ENCODE measurements at places on chromosomes 12 and 14.

- DNase-seq = no peak
These were observed 102.3 kb downstream of the SLC25A47 start for GRCh38 chr14:100425429-100425827.

DNA sequence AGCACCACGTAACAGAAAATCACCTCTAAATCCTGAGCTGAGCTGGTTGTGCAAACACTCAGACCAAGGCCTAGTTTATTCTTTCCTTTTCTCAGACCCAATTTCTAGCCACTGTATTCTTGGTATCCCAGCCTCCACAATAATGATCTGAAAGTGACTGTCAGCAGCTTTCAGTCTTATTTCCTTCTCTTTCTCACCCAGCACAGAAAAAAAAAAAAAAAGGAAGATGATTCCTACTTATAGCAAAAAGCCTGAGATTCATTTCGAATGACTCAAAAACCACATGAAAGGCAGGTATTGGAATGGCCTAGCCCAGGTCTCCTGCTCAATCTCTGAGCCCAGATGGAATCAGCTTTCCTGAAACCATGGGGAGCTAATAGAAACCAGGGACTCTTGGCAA lies 298.6 kb upstream of the PPFIA2 start:
- DNase-seq = no peak

DNA sequence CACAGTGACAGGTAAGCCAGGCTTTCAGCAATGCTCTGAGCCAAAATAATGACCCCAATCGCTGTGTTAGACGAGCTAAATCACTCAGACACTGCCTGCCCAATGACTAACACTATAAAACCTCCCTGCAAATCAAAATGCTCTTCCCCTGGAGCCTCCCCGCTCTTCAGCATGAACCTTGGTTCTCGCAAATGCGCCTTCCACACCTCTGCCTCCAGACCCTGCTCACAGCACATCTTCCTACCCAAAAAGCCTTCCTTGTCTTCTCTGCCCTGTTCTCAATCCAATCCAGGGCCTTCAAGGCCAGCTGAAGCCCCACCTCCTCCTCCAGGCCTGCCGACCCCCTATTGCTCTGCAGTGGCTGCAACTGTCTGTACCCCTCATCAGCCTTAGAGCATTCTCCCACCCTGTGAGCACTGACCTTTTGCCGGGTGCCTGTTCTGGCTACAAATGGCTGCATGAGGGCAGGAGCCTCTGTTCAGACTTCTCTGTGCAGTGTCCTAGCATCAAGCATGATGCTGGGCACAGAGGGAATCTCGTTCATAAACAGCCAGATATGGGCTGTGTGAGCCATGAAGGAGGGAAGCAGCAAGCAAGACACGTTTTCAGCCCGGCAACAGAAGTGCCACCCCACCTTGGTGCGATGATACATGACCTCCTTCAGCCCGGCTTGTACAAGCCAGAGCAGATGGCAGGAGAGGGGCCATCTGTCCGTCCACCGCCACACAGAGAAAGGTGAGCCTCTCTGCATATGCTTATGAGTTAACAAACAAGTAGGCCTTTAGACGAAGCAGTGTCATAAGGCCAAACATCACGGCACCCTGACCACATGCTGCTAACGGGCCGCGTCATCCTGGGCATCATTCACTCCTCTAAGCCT lies 64.5 kb upstream of the DDX11 start:
- no peak for DNase-seq

GRCh38 chr12:118498171-118498570 lies 121.8 kb downstream of the SUDS3 start:
- no peak for DNase-seq

DNA sequence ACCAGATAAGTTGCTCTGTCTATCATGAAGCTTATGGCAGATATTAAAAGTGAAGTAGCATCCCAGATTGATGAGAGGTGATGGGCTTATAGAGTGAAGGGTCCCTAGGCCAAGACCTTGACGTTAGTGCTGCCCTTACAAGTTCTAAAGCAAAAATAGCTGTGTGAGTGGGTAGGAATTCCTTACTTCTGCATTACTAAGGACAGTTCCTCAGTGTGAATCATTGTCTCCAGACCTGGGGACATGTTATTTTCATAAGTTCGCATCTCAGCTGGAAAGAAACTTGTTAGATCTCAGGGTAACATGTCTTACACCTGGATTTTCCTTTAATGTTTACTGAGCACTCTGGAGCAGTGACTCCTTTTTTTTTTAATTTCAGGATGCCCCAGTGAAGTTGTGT lies 28.7 kb downstream of the MAPKAPK5 start:
- DNase-seq = no peak

- DNase-seq = no peak
These were observed 90.6 kb upstream of the NUDT4 start for GRCh38 chr12:93287149-93287548.

- no peak for DNase-seq
These were observed 54.1 kb upstream of the NUAK1 start for GRCh38 chr12:106192659-106193393.

DNA sequence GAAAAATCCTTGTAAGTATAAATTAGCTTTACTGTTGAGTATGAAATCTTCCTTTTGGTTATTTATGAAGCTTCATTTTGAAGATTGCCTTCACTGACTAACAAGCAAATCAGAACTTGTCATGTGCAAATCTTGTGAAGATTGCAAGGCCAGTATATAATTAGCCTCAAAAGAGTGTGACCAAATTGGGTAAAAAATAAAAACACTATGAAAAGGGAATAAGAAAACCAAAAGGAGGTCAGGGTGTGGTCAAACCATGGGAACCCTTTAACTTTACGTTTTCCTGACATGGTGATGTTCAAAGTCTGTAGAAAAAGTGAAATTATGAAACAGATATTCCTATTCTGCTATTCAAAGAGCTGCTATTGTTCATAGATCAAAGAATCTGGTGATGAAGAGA lies 230.3 kb downstream of the BCAT1 start:
- no peak for DNase-seq

DNA sequence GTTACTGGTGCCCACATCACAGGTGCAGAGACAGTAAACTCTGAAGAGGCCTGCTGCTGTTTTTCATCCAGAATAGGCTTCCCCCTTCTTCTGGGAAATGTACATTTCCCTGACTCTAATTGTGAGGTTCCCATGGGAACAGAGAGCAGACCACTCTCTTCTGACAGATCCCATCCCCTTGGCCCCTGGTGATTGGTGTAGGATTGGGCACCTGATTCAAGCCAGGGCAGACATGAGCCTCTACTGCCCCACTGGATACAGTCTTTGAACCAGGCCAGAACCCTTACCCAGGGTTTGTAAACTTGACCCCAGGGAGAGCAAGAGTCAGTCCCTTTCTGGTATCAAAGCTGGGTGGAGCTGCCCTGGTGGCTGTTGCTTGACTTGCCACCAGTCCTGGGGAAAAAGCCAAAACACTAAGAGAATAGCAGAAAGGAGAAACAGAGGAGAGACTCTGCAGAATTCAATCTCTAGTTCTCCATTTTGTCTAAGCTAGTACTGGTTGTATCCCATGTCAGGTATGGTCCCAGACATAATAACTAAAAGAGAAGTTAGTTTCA lies 14.8 kb upstream of the NFYB start:
- DNase-seq = no peak

DNA sequence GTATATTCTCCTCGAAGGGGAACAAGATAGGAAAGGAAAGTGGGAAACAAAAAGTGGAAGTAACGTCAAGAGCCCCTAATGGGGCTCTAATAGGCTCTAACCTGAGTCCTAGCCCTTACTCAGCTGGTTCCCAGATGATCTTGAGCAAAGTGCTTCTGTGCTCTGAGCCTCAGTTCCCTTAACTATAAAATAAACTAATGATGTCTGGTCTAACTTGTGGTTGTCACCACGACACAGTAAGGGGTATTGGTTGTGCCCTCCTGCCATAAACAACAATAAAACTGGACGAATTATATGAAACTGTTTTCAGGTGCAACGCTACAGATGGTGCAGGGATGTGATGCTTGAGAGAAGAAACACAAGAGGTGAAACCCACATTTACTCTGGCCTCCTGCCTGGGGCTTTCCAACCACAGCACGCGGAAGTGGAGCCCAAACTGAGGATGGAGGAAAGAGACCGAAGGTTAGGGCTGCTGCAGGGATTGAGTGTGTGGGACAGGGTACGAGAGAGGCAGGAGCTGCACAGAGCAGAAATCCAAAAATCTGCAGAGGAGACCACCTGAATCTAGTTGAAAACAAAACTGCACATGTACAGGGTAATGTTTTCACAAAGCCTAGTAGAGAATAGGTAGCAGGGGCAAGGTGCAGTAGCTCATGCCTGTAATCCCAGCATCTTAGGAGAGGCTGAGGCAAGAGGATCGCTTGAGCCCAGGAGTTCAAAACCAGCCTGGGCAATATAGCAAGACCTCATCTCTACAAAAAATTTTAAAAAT lies 45.6 kb upstream of the BCL2L14 start:
- no peak for DNase-seq

GRCh38 chr12:100141998-100142850 lies 450 bp downstream of the BLTP3B start:
- peak; percentile 44 for DNase-seq

- DNase-seq = no peak
These were observed 15.0 kb downstream of the POLE start for GRCh38 chr12:132672116-132672515.

Measured in dorsolateral prefrontal cortex (tissue), 122 donors.